ENCODE measurements at places on chromosomes 13 and 19. TPM values are rescaled to one million over a fixed set of nuclear protein-coding genes. Genes with fewer than 3 reads are reported as not detected.

TMEM59L gene
- 397 TPM for total RNA-seq

CACNG7 gene
- total RNA-seq: 82.6 TPM

ERICH4 gene
- total RNA-seq: not detected

GARRE1 gene
- 23.3 TPM for total RNA-seq

ZNF763 gene
- total RNA-seq: 2.5 TPM

TLE6 gene
- 1.1 TPM for total RNA-seq

AMER2 gene
- total RNA-seq: 202 TPM

PRRG2 gene
- not detected for total RNA-seq

URAD gene
- total RNA-seq: not detected

ZNF208 gene
- 18.3 TPM for total RNA-seq

FAM124A gene
- 17.7 TPM for total RNA-seq

EBI3 gene
- 2.3 TPM for total RNA-seq

THSD1 gene
- 6.2 TPM for total RNA-seq

RYR1 gene
- total RNA-seq: 36.2 TPM

SRRM5 gene
- 0.66 TPM for total RNA-seq

ZNF329 gene
- 11.7 TPM for total RNA-seq

CEACAM16 gene
- total RNA-seq: not detected

LILRA6 gene
- not detected for total RNA-seq

PPP1R37 gene
- total RNA-seq: 55.3 TPM

OXGR1 gene
- 1.1 TPM for total RNA-seq

LILRA2 gene
- 3.9 TPM for total RNA-seq

SIGLEC8 gene
- 7.5 TPM for total RNA-seq

Measured in dorsolateral prefrontal cortex (tissue), 122 donors.